ENCODE measurements at places on chromosomes 2 and 18.

GRCh38 chr2:149075105-149075504 lies 36.6 kb downstream of the LYPD6B start:
- DNase-seq, result no peak

GRCh38 chr2:69720404-69720803 lies 21.5 kb upstream of the ANXA4 start:
- no peak for DNase-seq

DNA sequence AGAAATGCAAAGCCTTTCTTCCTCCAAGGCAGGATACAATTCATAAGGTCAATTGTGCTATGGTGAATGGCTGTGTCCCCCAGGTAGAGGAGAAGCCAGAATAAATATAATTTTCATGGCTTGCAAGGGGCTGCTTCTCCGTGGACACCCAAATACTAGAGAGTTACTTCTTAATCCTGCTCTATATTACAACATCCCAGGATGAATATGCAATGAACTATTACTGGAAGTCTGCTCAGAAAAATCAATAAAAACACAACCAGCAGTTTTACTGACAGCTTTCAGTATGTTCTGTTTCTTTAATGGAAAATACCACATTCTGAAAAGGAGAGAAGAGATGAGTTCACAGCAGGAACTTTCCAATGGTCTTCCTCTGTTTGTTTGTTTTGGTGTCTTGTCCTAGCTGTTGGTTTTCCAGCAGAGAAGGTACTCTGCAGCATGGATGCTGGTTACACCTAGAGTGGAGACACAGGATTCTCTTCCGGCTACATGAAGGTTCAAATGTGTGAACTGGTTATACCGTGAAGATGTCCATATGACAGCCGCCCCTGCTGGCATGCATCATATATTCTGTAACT lies 213.0 kb downstream of the PID1 start:
- no peak for DNase-seq

DNA sequence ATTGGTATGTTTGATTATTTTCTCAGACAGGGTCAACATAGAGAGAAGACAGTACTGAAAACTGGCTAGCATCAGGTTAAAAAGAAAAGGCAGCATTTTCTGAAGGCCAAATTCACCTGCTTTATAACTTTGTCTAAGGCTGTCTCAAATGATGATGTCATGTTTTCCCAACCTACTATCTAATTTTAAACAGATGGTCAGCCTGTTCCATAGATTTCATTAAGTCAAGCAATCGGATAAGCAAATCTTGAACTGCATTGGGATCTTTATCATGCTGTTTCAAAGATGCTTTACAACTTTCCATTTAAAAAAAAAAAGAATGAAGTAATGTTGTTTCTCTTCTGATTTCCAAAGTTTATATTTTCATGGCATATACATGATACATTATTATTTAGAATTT lies 56.3 kb upstream of the SPOPL start:
- DNase-seq, result no peak

DNA sequence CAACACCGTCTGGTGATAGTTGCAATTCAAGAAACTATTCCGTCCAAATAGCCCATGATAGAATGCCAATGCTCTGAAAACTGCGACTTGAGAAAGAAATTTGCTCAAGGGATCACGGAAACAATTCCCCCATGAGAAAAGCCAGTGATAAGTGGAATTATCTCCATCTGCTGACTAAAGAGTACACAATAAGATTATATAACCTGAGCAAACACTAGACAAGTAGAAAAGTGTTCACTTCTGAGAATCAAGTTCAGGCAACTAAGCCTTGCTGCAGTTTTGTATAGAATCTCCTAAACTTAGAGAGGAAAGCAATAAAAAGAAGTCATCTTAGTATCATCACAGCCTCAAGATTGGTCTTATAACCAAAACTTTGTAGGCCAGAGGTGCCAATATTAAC lies 336.3 kb upstream of the NRXN1 start:
- no peak for DNase-seq

- no peak for DNase-seq
These were observed 474.5 kb downstream of the TGIF1 start for GRCh38 chr18:3924455-3924854.

GRCh38 chr18:37457341-37457740 lies 108.3 kb downstream of the CELF4 start:
- DNase-seq, result no peak

GRCh38 chr2:168397629-168398028 lies 58.4 kb upstream of the CERS6 start:
- no peak for DNase-seq

- no peak for DNase-seq
These were observed 223.1 kb upstream of the SP5 start for GRCh38 chr2:170492010-170492409.

DNA sequence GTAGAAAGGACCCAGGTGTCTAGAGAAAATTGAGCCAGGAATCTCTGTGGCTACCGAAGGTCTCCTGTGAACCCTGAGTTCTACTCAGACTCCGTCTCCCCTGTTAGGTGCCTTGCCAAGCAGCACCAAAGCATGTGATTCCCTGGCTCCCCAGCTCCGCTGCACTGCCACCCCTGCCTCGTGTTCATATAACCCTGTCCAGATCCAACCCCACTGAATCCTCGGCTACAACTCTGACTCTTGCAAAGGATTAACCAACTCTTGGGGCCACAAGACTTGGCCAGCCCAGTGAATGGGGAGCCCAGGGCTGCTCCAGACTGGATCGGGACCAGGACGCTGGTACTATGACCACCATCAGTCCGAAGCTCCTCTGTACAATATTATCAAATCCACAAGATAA lies 37.3 kb upstream of the ACAA2 start:
- DNase-seq, result no peak

GRCh38 chr2:192000196-192000980 lies 153.5 kb upstream of the CAVIN2 start:
- DNase-seq, result no peak

GRCh38 chr18:41593171-41593675 lies 361.8 kb upstream of the PIK3C3 start:
- no peak for DNase-seq

- DNase-seq, result no peak
These were observed 176.1 kb downstream of the IKZF2 start for GRCh38 chr2:212975333-212975732.

DNA sequence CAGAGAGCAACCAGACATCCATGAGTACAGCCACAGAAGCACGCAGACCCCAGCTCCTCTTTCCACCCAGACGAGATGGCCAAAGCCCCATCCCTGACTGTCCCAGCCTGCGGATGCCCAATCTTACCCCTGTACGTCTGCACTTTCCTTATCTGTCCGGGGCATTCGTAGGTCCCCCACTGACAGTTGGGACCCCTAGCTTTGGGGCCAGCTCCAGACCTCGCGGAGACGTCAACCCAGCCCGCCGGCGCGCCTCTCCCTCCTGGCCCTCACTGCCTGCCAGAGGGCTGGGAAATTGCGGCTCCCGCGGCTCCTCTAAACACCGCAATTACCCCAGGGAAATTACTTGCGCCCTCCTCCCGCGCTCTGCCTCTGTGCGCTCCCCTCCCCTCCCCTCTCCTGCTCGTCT lies 2.3 kb downstream of the ECEL1 start:
- no peak for DNase-seq

GRCh38 chr2:195299600-195299999 lies 357.4 kb upstream of the SLC39A10 start:
- no peak for DNase-seq

DNA sequence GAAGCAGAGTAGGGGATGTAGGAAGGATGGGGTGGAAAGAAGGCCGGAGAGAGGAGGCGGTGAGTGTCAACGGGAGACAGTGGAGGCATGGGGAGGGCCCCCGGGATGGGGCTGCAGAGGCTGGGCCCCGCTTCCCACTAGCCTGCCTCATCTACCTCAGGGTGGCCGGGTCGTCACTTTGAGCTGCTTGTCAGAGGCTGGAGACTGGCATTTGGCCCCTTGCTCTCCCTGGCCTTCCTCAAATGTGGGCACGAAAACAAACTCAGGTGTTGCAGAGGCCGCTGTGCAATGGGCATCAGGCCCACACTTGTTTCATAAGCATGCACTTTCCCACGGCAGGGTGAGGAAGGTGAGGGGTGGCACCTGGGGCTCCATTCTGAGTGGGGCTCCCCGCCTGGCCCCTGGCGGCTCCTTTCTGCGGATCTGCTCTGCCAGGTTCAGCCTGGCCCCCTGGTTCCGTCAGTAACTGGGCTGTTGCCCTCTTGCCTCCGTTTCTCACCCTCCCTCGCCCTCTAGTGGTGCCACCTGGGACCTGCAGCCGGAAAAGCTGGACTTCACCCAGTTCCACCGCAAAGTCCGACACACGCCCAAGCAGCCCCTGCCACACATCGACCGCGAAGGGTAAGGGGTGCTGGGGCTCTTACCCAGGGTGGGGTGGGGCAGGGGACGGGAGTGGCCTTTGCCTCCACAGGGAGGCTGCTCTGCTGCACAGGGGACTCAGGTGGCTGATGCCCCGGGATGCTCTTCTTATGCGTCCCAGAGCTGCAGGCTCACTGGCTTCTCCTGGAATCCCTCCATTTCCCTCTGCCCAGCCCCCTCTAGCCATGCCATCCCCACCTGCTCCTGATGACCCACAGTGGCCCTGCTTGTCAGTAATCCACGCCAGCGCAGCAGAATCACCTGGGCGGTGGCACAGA lies 125.4 kb downstream of the CTIF start:
- DNase-seq, result peak; percentile 79

DNA sequence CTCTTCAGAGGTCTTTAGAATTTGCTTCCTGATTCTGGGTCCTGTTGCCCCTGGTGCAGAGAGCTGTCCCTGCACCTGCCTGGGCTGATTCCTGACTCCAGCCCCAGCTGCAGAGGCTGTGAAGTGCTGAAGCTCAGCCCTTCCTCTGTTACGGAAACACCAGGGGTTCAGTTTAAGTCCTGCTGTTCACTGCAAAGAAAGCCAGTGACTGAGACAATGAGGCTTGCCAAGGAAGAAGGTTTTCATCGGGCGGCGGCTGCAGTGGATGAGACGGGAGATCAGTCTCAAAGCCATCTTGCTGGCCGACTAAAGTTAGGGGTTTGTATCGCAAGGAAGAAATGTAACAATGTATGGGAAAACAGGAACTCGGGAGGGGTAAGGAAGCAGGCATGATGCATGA lies 142.4 kb upstream of the ZNF236 start:
- no peak for DNase-seq

GRCh38 chr2:202035089-202035940 lies 1.7 kb downstream of the FZD7 start:
- no peak for DNase-seq

DNA sequence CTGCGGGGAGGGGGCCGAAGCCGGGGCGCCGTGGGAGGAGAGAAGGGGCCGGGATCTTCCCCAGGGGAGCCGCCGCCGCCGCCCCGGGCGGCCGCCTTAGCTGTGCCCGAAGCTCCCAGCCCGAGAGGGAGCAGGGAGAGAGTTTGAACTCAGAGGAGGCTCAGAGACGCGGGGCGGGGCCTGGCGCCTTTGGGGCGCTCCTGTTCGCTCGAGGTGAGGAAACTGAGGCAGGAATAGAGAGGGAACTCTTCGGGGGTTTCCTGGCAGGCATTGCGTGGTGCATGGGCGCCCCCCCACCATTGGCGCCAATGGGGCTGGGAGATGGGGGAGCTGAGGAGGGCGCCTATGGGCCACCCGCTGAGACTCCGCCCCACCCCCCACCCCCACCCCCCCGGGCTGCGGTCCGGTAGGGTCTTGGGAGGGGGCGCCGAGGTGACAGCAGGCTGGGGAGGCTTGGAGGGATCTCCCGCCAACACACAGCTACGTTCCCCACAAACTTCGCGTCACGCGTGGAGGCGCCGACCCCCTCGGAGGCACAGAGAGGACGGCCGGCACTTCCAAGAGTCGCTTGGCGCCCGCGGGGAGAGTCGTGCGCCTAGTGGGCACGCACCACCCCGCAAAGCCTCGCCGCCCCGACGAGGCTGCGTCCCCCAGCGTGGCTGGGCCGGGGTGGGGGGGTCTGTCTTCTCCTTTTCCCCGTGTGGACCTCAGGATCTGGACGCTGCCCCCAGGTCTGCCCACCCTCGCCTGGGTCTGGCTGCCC lies 680 bp downstream of the CTDSP1 start:
- DNase-seq, result peak; percentile 43

DNA sequence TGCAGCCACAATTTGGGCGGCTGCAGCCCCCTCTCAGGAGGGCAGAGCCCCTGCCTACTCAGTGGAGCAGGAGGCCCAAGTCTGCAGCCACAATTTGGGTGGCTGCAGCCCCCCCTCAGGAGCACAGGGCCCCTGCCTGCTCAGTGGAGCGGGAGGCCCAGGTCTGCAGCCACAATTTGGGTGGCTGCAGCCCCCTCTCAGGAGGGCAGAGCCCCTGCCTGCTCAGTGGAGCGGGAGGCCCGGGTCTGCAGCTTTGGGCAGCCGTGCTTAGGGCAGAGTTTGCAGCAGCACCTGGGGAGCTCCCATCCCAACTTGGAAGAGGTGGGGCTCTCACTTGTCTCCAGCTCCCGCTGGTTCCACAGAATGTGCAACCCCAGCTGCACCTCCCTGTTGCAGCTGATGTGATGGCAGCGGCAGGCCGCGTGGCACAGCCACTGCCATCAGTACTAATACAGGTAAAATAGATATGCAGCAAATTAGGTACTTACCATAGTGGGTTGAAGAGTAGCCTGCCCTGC lies 99.4 kb downstream of the TWIST2 start:
- DNase-seq, result no peak

GRCh38 chr18:76318607-76319006 lies 176.4 kb downstream of the ZNF516 start:
- no peak for DNase-seq

DNA sequence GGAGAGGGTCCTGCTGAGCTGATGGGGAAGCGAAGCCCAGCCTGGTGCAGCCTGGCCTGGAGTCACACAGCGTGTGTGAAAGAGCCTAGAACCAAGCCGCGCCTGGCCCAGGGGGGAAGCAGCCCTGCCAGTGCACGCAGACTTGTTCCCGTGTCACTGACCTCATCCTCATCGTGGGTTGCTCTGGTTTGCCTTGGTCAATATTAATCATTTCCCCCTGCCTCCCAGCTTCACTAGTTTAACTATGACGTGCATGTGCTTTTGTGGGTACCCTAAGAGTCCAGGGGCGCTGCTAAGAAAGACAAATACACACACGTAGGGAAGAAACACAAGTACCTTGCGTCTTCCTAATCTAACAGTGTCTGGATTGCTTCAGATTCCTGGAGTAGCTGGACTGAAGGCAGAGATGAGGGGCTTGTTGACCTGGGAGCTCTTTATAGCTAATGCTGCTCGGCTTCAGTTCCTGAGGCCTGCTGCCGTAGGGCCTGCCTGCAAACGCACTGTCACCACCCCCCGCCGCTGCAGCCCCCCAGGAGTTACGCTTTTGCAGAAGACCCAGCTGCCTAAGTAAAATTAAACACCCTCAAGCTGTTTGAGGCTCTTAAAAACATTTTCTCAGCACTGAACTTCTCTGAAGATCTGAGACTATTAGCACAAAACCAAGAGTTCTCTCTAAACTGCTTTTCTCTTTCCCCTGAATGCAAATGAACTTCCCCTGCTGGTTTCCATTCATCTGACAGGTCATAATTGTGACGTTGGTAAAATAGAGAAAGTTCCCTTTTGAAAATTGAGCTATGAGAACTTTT lies 159.2 kb downstream of the FAM210A start:
- no peak for DNase-seq

DNA sequence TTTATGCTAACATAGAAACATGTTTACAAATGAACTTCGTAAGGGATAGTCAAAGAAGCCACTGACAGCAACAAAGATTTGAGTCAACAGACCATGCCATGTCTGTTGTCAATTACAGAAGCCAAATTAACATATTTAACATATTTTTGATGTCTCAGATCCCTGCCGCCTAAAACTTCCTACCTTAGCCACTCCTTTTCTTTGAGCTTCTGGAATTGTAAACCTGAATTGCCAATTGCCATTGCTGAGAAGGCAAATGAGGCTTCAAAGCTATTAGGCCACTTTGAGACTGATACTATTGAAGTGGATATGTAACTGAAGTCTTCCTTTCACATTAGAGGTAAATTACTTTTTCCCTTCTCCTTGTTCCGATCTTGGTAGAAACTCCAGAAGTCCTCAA lies 66.0 kb upstream of the DSEL start:
- DNase-seq, result no peak

GRCh38 chr2:3642521-3643215 lies 15.3 kb upstream of the ALLC start:
- DNase-seq, result no peak
